ENCODE measurements at places on chromosomes 5 and 9.

DNA sequence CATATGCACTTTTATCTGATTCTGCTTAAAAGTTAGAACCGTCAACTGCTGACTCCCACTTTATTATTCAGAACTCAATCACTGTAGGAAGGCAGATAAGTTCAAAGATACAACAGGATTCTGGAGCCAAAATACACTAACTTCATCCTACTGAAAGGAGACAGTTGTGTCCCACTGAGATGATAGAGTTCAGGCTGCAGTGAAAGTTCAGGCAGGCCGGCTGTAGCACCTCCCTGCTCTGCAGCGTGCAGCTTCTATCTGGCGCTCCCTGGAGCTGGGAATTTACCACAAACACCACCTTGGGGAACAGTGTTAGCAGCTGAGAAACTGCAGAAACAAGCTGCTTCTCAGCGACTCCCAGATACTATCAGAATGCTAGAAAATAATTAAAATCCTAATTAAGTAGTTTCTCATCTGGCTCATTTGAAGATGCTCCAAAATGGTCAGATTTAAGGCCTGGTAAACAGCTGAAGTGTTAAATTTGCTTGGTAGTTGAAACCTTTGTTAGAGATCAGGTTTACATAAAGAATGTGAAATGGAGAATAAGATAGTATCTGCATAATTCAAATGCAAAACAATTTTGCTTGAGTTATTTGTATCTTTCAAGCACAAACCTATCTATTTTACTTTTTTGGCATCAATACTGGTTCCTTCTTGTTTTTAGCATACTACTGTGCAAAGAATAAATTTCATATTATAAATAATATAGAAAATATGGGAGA is 52.3 kb upstream of the CNTLN start:
- no peak for DNase-seq

DNA sequence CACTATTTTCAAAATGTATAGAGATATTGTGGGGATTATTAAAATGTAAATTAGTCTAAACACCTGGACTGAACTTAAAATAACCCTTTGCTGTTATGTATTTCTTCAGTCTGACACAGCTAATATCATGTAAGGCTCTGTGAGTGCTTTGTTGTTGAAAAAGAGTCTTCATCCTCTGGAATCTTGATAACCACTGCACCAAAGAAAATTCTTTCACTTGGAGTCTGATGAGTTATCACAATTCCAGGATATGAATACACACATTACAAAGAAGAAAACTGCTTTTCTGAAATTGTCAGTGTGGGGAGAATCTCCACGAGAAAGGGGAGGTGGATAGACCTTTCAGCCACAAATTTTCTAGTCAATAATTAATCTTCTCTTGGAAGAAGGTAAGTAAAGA is 42.3 kb upstream of the TARS1 start:
- DNase-seq: no peak

GRCh38 chr9:115016344-115016743 is 86.0 kb upstream of the TNFSF8 start:
- DNase-seq: no peak

DNA sequence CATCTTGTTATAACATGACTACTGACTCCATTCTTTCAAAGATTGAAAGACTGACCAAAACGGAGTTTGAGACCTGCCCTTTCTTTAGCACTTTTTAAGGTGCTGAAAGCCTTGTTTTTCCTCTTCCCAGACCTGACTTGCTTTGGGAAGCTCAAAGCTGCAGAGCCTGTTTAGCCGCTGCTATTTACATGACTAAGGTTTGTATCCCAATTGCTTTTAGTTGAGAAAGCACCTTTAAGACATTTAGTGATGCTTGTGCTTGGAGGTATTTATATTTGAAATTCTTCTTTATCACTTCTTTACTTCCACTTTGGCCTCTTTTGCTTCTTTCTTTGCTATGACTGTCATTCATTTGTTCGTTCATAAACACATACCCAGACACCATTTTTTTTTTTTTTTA is 182.6 kb upstream of the ELL2 start:
- no peak for DNase-seq

GRCh38 chr9:80899208-80899607 is 790.1 kb downstream of the TLE1 start:
- no peak for DNase-seq

DNA sequence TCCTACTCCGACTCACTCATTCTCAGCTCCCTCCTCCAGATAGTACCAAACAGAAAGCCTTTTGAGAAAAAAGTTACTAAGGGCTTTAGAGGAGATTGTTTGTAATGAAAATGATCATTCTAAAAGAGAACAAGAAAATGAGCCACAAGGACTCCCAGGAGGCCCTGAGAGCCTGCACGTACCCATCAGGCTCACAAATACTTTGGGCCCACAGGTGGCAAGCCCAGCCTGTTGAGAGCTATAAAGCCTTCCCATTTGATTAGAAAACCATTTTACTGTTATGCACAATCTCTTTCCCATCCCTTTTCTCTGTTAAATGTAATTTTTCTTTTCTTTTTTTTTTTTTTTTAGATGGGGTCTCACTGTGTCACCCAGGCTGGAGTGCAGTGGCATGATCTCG is 136.1 kb downstream of the LHFPL2 start:
- no peak for DNase-seq

- DNase-seq: no peak
These were observed 73.6 kb upstream of the RPS23 start for GRCh38 chr5:82351754-82352145.

DNA sequence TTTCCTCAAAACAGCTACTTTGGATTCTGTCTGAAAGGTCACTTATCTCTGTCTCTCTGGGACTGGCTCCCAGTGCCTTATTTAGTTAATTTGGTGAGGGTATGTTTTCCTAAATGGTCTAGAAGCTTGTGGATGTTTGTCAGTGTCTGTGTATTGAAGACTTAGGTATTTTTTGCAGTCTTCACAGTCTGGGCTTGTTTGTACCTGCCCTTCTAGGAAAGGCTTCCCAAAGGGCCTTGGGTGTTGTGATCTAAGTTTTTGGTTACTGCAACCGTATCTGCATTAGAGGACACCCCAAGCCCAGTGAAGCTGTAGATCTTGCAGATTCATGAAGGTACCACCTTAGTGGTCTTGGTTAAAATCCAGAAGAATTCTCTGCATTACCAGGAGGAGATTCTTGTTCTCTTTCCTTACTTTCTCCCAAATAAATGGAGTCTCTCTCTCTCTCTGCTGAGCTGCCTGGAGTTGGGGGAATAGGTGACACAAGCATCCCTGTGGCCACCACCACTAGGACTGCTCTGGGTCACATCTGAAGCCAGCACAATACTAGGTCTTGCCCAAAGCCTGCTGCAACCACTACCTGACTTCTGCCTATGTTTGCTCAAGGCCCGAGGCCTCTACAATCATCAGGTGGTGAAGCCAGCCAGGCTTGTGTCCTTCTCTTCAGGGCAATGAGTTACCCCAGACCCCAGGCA is 17.8 kb upstream of the CCNB1 start:
- DNase-seq: no peak

GRCh38 chr9:12698986-12699385 is 5.8 kb downstream of the TYRP1 start:
- DNase-seq: no peak

- no peak for DNase-seq
These were observed 109.8 kb upstream of the TARS1 start for GRCh38 chr5:33330992-33331391.

DNA sequence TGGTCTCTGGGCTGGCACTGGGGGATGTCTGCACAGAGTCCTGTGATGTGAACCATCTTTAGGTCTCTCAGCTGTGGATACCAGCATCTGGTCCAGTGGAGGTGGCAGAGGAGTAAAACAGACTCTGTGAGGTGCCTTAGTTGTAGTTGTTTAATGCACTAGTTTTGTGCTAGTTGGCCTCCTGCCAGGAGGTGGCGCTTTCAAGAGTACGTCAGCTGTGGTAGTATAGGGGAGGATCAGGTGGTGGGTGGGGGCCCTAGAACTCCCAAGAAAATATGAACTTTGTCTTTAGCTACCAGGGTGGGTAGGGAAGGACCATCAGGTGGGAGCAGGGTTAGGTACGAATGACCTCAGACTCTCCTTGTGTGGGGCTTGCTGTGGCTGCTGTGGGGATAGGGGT is 197.1 kb downstream of the TMC1 start:
- DNase-seq: no peak

GRCh38 chr9:123216251-123216797 is 52.1 kb downstream of the STRBP start:
- no peak for DNase-seq

DNA sequence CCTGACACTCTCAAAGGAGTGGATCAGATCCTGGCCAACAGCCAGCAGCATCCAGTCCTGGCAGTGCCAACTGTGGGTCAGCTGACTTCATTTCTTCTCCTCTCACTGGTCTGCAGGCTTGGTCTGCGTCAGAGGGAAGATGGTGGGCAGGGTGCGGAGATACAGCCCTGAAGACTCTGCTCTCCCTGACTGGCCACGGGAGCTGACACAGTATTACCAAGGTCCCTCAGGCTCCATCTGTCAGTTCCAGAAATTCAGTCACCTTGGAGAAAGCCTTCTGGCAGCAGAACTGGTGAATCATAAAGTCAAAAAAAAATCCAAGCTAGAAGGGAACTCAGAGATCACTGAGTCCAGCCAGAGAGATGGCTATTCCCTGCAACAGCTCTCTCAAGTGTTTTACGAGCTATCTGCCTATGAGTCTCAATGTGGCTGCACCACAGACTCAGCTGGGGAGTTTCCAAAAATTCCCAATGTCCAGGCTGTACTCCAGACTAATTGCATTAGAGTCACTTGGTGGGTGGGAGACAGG is 27.9 kb downstream of the C1QTNF2 start:
- no peak for DNase-seq

DNA sequence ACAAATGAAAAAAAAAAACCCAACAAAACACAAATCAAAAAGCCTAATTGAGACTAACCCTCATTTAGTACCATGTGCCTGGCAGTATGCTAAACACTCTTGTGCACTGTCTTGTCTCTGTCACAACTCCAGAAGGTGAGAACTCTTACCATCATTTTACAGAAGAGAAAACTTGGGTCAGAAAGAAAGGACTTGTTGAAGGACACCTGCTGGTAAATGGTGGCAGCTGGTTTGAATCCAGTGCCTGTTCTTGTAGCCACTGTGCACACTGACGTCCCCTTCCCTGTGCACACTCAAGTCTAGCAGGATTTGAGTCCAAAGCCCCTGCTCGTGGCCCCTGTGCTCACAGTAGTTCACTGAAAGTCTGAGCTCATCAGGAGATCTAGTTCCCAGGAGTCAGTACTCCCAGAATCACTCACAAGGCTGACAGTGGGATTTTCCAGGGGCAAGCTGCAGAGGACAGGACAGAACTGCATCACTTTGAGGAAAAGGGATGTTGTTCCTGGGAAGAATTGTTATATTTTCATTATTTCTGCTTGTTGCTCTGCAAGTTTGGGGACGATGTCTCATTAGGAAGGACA is 43.0 kb upstream of the HSD17B4 start:
- no peak for DNase-seq

GRCh38 chr9:113368348-113368981 is 8.3 kb downstream of the HDHD3 start:
- DNase-seq: no peak

- no peak for DNase-seq
These were observed 1026.3 kb downstream of the CDH12 start for GRCh38 chr5:21826884-21827283.

GRCh38 chr5:44336708-44337107 is 52.5 kb downstream of the FGF10 start:
- no peak for DNase-seq

- no peak for DNase-seq
These were observed 74.7 kb downstream of the KIF24 start for GRCh38 chr9:34254141-34254913.

DNA sequence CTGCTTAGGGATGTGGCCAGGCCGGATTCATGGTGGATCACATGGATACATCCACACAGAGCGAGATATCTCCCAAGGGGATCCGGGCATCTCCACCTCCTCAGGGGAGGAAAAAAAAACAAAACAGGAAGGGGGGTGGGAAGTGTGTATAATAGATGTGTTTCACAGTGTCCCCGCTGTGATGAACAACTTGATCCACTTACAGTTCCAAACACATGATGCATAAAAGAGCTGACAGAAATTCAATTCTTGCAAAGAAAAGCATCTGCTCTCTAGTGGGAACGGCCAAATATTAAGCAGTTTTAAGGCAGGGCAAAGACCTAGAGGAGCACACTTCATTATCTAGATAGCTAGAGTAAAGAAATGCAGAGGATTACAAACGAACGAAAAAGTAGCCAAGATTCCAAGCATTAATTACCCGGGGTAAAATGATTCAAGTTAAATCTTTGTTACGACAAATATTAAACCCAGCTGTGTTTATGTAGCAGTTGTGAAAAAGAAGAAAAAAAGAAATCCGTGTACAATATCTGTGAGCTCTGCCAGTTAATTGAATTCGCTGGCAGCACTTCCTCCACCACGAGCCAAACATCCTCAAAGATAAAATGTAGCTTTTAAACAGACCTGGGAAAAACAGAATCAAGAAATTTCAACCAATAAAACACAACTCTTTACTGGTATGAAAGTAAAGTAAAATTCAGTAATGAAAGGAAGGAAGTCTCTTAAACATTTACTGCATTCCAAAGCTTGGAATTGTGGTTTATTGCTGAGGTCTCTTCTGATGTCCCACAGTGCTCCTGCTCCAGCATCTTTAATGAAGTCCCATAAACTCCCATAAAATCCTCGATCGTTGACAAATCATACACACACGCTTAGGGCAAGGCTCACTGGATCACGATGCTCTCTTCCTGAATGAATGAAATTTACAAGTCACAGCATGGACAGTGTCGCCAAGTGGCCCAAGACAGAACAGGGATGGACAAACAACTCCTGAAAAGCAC is 213.0 kb downstream of the CRB2 start:
- DNase-seq: no peak

DNA sequence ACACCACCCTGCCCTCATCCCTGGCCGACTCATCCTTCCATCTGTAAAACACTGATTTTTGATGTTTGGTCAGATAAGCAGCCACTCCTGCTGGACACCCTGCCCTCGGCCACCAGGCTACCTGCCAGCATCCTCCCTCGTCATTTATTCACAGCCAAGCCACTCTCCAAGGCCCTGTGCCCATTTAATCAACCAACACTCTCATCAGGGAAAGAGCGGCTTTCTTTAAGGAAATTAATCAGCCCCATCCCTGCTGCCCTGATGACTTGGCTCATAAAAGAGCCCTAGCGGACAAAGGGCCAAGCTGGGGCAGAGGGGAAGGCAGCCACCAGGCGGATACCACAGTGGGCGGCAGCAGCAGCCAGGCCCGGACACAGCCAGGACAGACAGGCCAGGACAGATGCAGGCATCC is 52.4 kb downstream of the GOLM1 start:
- DNase-seq: no peak

DNA sequence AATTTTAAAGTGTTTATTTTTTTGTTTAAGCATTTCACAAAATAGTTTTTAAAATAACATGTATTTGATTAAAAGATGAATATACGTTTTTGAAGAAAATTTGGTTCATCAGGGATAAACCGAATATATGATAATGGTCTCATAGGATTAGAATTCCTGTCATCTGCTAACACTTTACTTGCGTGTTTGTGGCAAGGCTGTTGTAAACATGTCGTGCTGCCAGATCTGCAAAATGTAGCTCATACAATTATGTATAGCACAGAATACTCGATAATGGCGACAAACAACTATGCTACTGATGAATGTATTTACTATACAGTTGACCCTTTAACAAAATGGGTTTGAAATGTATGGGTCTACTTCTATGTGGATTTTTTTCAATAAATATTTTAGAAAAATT is 7.2 kb upstream of the TXNDC8 start:
- DNase-seq: no peak

GRCh38 chr9:116978155-116978554 is 291.1 kb downstream of the TRIM32 start:
- no peak for DNase-seq
